ENCODE measurements at places on chromosomes 12 and 14.

DNA sequence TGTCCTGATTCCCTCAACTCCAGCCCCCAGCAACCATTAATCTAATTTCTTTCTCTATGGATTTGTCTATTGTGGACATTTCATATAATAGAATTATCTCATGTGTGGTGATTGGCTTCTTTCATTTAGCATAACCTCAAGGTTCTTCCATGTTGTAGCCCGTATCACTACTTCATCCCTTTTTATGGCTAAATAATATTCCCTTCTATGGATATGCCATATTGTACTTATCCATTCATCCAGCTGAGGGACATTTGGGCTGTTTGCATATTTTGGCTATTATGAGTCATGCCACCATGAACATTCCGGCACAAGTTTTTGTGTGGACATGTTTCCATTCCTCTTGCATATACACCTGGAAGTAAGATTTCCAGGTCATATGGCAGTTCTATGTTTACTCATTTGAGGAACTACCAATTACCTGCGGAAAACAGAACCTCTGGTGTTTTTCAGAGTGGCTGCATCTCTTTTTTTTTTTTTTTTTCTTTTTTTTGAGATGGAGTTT lies 108.7 kb upstream of the MAP1LC3B2 start:
- no peak for DNase-seq

GRCh38 chr12:9742661-9743060 lies 9.8 kb upstream of the CLECL1 start:
- DNase-seq, result no peak

DNA sequence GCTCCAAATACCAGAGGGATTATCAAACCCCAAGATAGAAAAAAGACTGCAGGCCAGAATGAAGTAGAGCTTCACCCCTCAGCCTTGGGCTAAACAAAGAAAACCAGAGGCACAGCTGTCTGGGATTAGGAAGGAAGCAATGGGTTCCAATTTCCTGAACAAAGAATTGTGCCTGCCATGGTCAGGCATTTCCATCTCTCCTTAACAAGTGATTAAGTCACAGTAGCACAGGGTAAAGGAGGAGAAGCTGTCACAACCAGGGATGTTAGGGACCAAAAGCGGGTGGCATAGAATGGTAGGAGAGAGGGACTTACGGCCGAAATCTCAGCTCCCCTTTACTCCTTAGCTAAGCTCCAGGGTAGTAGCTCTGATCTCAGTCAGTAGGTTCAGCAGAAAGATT lies 33.9 kb downstream of the SPTLC2 start:
- DNase-seq, result no peak

DNA sequence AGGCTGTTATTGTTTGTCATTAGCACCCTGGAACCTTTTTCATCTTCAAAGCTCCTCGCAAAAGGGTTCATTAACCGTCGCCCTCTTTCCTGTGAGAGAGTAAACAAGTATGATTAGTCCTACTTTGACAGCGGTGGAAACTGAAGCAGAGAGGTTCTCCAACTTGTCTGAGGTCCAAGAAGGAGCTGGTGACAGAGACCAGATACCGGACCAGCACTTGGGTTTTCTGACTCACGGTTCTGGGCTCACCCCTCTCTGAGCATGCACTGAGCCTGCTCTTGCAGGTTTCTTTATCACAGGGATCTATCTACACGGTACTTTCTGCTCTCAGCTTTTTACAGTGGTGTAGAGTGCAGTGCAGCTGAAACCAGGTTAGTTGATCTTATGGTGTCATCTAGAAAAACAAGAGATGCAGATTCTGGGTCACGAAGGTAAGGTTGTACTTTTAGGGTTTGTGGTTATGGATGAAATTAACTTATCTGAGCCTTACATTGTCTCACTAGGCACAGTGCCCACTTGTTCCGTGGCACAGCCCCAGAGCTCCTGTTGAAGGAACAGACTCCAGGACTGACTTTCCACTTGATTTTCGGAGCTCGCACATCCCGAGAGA lies 62.1 kb downstream of the PPP2R5C start:
- DNase-seq, result peak; percentile 46

DNA sequence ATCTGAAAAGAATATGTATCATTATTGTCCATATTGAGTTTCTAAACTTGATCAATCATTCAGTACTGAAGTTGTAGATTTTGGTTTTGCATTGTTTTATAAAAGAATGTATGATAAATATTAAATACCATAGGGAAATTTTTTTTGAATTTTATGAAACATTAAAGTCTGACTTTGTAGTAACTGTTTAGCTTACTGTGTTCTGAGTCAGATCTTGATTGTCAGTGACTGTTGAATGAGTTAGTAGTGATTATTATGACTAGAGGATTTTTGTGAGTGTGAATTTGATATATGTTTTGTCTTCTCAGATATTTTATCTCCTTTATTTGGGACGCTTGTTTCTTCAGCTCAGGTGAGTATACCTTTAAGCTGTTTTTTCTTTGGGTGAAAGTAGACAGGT lies 10.1 kb downstream of the TDP1 start:
- no peak for DNase-seq

GRCh38 chr12:70241845-70242244 lies 1.4 kb upstream of the CNOT2 start:
- DNase-seq, result no peak

GRCh38 chr12:131101006-131101405 lies 147.3 kb downstream of the ADGRD1 start:
- no peak for DNase-seq

GRCh38 chr14:43754838-43755237 lies 752.2 kb downstream of the FSCB start:
- no peak for DNase-seq

- no peak for DNase-seq
These were observed 136.5 kb upstream of the CCND2 start for GRCh38 chr12:4137015-4137414.

- DNase-seq, result no peak
These were observed 94.0 kb downstream of the ESR2 start for GRCh38 chr14:64200170-64200569.

- no peak for DNase-seq
These were observed 61.1 kb downstream of the RNF34 start for GRCh38 chr12:121461048-121461447.

DNA sequence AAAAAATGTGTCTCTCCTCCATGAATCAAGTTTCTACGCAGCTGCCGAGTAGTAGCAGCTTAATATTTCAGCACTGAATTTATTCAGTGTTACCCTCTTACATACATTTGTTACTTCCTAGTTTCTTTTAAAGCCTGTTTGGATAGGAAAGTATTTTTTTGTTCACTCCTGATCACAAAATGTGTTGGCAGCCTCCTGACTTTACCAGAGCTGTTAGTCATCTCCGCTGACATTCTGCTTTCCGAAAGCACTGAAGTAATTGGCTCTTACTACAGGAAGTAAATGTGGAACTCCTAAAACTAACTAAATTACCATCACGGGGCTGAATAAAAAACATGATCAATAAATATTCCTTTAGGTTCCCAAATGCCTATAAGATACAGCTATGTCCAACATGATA lies 225.5 kb downstream of the EPS8 start:
- no peak for DNase-seq

GRCh38 chr12:16369156-16369555 lies 21.7 kb downstream of the MGST1 start:
- DNase-seq, result no peak

DNA sequence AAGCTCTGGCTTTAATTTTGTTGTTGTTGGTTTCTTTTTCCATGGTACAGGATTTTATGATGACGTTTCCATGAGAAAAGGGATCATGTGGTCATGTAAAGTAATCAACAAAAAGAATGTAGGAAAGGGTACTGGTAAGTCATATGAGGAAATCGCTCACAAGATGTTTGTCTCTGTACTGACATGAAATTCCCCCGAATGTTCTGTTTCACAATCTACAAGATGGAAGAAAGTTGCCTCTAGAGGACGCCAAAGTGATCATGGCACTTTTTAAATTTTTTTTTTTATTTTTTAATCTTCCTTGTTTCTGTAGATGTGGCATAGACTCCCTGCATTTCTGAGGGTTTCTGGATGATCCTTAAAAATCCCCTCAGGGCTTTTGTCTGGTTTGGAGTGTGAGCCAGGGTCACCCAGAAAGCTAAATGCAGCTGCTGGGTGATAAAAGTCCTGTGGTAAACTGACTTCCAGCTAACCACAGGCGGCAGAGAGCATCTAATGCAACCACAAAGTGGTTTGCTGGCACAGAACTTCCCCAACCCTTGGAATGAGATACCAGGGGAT lies 393.5 kb downstream of the CCDC91 start:
- DNase-seq, result no peak

GRCh38 chr12:71605039-71605438 lies 58.6 kb downstream of the ZFC3H1 start:
- no peak for DNase-seq

GRCh38 chr12:121232163-121232562 lies 22.2 kb downstream of the P2RX4 start:
- DNase-seq, result no peak

DNA sequence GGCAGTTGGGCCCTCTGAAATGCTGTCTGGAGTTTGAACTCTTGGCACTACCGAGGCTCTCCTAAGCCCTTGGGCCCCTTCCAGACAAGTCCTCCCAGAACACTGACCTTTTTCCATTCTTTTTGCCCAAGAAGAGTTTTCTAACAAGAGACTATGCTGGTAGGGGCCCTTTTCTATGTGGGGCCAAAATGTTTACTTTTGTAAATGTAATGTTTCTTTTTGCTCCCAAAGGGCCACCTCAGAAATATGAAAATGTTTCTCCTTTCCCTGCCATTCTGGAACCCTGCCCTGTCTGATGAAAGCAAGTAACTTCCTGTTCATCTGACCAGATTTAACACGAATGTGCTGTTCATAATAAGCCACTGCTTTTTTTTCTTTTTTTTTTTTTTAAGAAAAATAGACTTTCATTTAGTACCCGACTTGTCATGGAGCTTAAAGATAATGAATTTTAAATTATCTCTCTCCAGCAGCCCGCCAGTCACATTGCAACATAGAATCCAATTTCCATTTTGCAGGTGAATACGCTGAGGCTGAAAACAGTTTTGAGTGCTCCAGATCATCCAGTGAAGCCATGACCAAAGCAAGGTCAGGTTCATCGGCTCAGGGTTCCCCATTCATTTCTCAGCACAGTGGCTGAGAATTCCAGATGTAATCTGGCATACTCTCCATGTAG lies 169.9 kb downstream of the DPF3 start:
- DNase-seq, result no peak

DNA sequence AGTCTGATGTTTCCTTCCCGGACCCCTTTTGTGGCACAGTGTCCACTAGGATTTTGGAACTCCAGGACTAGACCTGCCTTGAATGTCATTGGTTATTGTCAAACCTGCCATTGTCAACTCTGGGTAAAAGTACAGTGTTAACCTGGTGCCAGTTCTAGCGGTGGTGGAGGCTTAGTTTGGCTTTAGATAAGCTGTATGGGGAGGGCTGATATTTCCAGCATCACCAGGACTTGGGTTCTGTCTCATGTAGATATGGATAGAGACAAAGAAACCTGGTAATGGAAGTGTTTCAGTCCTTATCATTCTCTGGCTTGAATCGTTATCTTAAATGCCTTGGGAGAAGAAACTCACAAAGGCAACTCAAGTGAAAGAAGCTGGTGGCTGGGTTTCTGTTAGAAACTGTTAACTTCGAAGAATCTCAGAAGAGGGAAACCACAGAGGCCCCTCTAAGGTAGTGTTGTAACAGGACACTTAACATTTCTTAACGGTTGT lies 10.6 kb downstream of the CHST11 start:
- DNase-seq, result no peak
